ENCODE measurements at places on chromosomes 2 and 18.

- no peak for DNase-seq
Observed at GRCh38 chr2:48249631-48250473, 280.1 kb upstream of the STON1 start.

GRCh38 chr2:158113741-158114295, 12.1 kb downstream of the UPP2 start:
- no peak for DNase-seq

- DNase-seq: no peak
Observed at GRCh38 chr2:237613679-237614078, 13.7 kb upstream of the LRRFIP1 start.

GRCh38 chr2:46538393-46538792, 59.0 kb downstream of the TMEM247 start:
- DNase-seq: no peak

DNA sequence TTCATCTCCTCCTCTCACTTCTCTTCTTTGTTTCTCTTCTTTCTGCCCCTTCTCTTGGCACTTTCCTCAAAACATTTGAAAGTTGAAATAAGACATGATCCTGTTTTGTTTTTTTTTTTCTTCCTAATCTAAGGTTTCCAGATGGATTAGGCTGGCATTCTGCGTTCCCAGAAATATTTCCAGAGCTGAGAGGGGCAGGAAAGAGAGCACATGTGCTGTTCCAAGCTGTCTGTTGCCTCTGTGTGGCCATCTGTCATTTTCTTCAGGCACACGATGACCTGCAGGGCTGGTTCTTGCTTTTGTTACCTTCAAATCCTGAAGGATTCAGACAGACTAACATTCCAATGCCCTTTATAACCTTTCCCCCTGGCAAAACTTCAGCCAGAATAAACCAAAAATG, 142.9 kb downstream of the RNF144A start:
- DNase-seq: no peak

DNA sequence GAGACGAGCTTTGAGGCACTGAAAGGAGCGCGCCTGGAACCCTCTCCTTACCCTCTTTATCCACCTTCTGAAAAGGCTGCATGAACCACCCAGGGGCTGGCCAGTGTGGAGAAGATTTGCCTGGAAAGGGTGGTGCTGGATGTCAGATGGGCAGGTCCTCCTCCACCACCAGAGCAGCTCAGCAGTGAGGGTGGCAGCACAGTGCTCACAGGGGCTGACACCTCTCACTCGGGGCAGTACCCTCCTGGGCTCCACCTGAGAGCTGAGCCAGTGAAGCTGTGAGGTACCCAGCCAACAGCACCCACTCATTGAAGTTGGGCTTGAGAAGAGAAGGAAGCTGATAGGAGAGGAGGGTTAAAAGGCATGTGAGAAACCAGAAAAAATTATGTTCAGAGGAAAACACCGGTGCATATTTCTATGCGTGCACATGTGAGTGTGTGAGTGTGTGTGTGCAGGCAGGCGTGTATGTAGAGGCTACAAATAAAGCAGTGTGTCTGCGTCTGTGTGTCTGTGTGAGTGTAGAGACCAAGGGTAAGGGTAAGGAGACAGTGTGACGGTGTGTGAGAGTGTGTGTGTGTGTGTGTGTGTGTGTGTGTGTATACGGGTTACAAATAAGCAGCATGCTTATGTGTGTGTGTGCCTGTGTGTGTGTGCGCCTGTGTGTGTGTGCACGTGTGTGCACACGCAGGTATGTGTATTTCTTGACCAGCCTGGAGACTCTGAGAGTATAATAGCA, 40.7 kb downstream of the TEX44 start:
- no peak for DNase-seq

DNA sequence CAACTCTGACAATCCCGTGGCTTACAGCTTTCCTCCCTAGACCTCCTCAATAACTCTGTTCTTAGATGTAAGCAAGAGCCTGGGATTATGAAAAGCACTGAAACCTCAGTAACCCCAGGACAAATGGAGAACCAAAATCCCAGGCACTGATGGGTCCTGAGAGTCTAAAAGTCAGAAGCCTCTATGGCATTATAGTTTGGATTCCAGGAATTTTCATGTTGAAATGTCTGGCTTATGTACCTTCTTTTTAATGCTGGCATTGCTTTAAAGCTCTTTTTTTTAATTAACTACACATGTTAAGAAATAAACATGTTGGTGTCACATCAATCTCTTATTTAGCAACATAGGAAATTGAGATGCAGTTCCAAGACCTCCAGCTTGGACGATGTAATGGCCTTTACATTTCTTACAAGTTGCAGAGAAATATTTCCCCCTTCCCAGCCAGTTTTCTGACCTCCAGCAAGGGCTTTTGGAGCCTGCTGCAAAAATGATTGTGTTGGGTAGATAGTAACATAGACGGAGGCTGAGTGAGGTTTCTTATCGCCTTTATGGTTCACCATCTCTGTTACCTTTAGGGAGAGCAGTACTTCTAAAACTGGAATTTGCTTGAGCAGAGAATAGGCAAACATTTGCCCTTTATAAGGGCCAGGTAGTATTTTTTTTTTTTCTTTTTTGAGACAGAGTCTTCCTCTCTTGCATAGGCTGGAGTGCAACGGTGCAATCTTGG, 84.8 kb upstream of the RASGRP3 start:
- no peak for DNase-seq

DNA sequence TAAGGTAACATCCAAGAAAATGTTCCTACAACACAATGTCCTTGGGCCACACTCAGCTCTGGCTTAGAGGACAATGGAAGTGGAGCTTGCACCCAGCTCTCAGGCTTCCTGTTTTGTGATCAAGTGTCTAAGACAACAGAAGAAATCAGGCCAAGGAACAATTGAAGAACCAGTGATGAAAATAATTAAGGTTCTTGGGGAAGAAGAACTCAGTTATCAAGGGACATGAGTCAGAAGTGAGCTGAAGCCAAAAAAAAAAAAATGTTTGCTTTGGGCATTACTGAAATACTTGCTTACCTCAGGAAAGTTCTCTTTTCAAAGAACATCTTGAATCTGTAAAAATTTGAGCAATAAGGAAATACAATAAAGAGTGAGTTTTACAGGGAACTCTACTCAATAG, 299.0 kb downstream of the FBXO15 start:
- DNase-seq: no peak

GRCh38 chr18:37554399-37554787, 11.2 kb downstream of the CELF4 start:
- DNase-seq: no peak

DNA sequence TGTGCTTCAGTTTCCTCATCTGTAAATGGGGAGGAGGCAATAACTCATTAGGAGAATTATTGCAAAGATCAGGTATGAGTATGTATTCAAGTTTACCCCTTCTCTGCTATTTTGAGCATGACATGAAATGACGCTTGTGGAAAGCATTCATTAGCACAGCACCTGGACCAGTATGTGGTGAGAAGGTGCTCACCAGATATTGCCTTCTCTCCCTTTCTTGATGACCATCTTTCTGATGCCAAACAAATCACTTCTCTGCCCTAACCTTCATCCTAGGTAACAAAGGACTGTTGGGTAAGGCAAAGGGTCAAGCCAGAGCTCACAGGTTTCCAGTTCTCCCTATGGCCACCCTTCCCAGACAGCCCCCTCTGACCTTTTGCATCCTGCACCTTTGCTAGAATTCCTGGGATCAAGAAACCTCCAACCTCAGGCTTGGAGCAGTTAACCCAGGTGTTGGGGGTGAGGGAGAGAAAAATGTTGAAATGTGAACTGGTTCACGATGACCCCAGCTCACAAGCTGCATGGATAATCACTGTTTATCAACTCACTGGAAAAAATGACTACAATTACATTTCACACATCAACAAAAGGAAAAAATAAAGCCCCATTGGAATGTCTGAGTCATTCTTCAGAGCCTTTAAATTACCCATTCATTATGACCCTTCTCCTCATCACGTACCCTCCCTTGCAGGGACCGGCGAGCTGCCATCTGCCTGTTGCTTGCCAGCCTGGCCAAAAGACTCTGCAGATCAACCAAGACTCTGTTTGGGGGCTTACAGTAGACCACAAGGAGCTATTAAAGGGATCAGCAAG, 41.6 kb downstream of the LBH start:
- DNase-seq: no peak

DNA sequence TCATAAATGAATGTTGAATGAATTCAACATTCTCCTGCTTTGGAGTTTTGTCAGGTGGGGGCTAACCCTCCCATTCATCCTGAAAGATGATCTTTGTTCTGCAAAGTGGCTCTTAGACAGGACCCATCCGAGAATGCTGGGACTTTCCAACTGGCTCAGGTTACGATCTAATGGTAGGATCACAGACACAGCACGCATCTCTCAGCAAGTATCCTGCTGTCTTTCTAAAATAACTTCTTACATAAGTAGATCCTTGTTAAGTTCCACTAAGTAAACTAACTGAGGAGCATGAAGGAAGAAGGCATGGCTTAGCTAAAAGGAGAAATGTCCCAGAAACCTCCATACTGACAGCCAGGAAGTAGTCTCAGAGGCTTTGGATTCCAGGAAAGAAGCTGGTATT, 23.7 kb downstream of the CYP27A1 start:
- no peak for DNase-seq

DNA sequence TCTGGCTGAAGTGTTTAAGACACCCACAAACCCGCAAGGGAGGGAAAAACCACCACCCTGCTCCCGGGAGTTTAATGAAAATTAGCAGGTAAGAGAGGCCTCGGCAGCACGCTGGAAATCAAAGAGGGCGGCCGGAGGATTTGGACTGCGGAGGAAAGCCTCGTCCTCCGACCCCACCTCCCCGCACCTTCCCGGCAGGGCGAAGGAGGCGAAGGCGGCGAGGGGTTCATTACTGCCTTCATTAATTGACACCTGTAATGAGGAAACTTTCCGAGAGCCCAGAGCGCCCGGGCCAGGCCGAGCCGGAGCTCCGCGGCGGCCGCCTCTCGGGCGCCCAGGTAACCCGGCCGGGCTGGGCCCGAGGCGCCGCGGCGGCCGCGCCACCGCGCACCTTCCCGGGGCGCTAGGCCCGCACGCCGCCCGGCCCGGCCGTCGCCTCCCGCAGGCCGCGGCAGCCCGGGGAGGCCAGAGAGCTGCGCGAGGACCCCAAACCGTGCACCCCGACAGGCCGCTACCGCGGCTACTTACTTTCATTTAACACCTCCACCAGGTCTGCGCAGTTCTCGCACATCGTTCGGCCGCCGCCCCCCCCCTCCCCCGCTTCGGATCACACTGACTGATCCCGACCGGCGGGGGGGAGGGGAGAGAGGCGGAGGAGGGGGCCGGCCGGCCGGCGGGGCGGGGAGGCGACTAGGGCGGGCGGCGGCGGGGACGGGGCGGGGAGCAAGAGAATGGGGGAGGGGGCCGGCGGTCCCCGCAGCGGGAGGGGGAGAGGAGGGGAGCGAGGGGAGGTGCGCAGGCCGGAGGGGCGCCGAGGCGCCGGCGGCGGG, 550 bp downstream of the USP34 start:
- DNase-seq: peak; percentile 56

GRCh38 chr2:142472382-142472781, 341.6 kb upstream of the LRP1B start:
- DNase-seq: no peak

DNA sequence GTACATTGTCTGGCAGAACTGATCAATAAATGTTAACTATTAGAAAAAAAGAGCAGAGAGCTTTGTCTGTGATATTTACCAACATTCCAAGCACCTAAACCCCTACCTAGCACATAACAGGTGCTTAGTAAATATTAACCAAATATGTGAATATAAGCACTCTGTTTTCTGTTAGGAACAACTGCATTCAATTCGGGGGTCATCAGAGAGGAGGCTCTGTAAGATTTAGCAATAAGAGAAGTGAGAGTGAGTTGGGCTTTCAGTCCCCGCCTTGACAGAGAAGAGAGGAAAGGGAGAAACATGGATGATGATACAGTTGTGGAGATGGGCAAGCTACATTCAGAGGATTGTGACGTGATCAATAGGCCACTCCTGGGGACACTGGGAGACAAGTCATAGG, 47.7 kb downstream of the MYOM1 start:
- no peak for DNase-seq

DNA sequence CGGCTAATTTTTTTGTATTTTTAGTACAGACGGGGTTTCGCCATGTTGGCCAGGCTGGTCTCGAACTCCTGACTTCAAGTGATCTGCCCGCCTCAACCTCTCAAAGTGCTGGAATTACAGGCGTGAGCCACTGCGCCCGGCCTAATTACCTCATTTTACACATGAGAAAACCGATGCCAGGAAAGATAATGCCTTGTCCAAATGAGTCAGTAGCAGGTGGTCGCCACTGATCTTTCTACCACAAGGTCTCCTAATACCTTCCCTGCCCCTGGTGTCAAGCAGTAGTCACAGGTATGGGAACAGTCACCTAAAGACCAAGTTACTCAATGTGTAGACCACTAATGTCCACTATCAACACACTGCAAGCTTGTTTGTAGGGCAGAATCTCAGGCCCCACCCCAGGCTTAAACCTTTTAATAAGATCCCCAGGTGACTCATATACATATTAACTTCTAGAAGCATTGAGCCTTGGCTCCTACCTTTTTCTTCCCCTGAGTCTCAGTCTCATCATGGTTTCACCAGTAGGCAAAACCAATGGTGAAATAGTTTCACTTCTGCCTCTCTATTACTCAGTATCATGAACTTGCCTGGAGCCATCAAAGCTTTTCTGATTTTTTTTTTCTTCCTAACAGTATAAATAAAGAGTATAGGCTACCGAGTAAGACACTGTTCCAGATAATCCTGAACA, 6.9 kb upstream of the EPB41L5 start:
- no peak for DNase-seq

DNA sequence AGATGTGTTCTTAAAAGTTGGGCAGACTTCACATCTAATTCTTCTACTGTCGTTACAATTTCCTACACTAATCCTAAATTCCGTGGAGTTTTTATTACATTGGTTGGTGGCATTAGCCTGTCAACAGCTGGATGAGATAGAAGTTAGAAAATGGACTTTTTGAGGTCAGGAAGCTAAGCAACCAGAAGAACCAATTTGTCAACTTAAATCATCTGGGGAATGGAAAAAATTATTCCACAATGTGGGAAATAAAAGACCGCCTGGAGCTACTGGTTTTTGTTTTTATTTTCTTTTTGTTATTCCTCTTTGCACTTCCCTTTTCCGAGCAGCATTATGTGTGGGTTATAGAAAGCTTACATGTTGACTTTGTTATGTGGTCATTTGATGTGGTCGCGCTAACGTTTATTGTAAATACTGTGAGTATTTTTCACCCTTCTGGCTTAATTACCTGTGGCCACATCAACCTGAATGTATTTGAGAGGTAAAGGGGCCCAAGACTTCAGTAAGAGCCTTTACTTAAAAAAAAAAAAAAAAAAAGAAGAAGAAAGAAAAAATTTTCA, 75.3 kb downstream of the PTPRM start:
- no peak for DNase-seq

GRCh38 chr2:55161295-55162210, 70.5 kb downstream of the CLHC1 start:
- DNase-seq: no peak

Measured in esophagus squamous epithelium (tissue), 5 donors.